ENCODE measurements at places on chromosomes 13 and 19.

DNA sequence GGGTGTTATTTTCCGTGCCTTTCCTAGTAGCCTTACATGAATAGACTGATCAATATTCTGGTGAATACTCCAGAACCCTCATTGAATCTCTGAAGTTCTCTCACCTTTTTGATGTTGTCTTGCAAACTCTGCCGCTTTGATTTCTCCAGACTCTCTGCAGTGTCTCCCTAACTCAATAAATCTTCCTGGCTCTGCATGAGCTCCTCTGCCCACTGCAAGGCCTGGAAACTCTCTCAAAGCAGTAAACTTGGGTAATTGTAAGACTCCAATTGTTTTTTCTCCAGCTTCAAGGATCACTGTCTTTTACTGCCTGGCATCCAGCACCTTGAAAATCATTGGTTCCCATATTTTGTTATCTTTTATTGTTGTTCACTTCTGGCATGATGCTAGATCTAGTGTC lies 198.4 kb downstream of the GPC5 start:
- DNase-seq = no peak

DNA sequence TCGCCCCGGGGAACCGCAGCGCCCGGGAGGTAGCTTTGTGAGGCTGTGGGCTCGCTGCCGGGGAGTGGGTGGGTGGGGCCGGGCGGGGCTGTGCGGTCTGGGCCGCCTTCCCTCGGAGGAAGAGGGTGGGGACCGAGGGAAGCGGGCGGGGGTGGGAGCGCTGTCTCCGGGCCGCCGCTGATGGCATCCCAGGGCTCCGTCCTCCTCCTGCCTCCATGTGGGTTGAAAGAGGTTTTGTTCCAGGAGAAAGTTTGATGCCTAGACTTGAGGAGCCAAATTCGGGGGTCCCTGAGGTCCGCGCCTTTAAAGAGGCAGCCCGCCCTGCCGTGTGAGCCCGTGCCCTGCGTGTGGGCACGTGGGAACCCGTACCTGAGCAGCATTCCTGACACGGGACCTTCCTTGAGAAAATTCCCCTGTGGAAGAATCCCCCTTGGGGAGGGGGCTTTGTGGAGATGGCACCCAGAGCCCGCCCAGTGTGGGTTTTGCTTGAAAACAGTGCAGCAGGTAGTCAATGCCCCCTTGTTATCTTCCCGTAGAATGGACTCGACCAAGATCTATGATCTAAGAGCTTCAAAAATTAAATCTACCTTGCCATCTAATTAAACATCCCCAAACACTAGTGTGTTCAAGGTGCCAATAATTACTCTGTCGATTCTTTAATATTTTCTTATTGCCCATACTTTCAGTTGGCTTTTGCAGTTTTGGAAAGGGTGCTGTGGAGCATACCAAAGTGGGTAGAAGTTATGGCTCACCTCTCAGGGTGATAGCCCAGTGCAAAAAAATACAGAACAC lies 107.8 kb downstream of the RXFP2 start:
- DNase-seq = no peak

GRCh38 chr19:17210296-17210695 lies 4.9 kb upstream of the USE1 start:
- DNase-seq = no peak

DNA sequence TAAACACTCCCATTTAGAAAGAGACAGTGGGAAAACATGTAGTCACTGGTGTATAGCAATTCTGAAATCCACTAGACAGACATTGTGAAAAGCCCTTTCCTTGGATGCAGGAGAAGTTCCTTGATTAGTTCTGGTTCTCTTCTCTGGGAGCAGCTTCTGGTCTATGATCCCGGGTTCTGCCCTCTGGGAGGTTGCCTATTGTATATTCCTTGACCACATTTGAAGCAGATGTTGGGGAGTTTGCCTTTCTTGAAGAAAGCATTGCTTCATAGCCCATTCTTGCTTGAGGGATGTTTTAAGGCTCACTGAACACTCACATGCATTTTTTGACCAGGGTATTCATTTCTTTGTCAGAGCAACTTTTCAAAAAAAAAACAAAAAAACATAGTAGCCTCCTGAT lies 211.9 kb downstream of the NDFIP2 start:
- no peak for DNase-seq

DNA sequence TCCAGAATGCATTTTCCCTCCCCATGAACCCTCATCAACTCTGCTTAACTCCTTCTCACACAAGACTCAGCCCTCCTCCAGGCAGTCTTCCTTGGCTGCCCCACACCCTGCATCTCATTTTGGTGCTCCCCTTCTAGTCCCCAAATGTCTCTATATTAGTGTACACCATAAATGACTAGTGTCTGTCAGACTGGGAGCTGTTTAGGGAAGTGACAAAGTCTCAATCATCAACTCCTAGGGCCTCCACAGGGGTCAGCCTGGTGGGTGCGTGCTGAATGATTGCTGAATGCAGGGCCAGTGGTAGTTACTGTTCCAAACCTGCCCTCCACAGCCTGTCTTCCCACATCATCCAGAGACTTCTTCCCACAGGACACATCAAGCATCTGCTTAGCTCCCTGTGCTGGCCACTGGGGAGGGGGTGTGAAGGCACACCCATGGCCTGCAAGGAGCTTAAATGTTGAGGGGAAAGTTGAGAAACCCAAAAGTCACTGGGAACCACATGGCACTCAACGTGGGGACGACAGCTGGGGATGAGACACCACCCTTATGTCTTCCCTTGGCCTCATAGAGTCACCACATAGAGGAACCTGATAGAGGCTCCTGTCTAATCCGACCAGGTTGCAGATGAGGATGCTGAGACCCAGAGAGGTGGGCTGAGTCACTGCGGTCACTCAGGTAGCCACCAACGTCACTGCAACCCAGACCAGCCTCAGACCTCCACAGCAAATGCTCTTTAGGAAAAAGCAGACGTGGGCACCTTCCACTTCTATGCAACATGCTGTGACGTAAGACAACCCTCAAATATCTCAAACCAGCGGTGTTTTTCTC lies 79.3 kb upstream of the TM9SF2 start:
- DNase-seq = no peak

DNA sequence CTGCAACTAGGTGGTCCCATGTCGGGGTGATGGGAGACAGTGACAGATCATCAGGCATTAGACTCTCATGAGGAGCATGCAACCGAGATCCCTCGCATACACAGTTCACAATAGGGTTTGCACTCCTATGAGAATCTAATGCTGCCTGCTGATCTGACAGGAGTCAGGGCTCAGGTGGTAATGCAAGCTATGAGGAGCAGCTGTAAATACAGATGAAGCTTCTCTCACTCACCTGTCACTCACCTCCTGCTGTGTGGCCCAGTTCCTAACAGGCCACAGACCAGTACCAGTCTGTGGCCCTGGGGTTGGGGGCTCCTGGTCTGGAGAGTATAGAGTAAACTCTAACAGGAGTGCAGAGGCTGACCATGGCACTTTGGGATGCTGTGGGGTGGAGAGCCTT lies 209.2 kb downstream of the DLEU7 start:
- DNase-seq = no peak

- DNase-seq = no peak
Observed at GRCh38 chr19:16022681-16023080, 53.6 kb upstream of the TPM4 start.

GRCh38 chr13:77696879-77697216 lies 639 bp upstream of the SLAIN1 start:
- no peak for DNase-seq

DNA sequence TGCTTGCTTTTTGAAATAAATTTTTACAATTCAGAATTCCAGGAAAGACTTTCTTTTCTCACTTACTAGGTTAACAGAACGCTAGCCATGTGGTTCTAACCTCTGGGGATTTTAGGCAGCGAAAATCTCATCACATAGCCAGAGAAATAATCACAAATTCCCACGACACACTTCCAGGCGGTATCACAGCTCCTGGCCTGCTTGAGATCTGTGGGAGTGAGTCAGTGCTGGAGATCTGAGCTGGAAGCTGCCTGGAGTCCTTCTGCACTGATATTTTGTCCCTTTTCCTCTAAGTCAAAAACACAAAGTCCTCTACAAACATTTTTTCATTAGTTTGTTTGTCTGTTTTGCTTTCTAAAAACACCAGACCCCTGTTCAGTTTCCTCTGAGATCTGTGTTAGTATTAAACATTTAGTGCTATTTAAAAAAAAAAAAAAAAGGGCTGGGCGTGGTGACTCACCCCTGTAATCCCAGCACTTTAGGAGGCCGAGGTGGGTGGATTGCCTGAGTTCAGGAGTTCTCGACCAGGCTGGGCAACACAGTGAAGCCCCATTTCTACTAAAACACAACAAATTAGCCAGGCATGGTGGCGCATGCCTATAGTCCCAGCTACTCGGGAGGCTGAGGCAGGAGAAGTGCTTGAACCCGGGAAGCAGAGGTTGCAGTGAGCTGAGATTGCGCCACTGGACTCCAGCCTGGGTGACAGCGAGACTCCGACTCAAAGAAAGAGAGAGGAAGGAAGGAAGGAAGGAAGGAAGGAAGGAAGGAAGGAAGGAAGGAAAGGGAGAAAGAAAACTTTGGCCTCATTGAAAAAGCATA lies 12.2 kb upstream of the UBE2L5 start:
- DNase-seq = no peak

GRCh38 chr19:29577649-29577963 lies 28.5 kb upstream of the POP4 start:
- no peak for DNase-seq
